Fibroblast of villous mesenchyme (primary cell): ENCODE measurements at places on chromosomes 16 and 17. TPM values are rescaled to one million over a fixed set of nuclear protein-coding genes. Genes with fewer than 3 reads are reported as not detected.

The DRC3 gene
- total RNA-seq: under 0.01 and 0.97 TPM in 2 replicates

The PDK2 gene
- 20.3 and 20.6 TPM in 2 replicates for total RNA-seq

The PMP22 gene
- 23.2 and 38.0 TPM in 2 replicates for total RNA-seq

The LPO gene
- not detected in 2 replicates for total RNA-seq

The STH gene
- not detected in 2 replicates for total RNA-seq

The FAM117A gene
- 1.7 and 1.9 TPM in 2 replicates for total RNA-seq

The KCTD2 gene
- total RNA-seq: 16.4 and 22.5 TPM in 2 replicates

The TMEM94 gene
- 28.5 and 31.2 TPM in 2 replicates for total RNA-seq

The FDXR gene
- 19.6 and 20.7 TPM in 2 replicates for total RNA-seq

The VTN gene
- 5.2 and 10.0 TPM in 2 replicates for total RNA-seq

GRCh38 chr16:47374629-47375028, 86.2 kb downstream of the ITFG1 start:
- no peak for DNase-seq

GRCh38 chr17:21289175-21289901, 4.8 kb downstream of the MAP2K3 start:
- DNase-seq: no peak

DNA sequence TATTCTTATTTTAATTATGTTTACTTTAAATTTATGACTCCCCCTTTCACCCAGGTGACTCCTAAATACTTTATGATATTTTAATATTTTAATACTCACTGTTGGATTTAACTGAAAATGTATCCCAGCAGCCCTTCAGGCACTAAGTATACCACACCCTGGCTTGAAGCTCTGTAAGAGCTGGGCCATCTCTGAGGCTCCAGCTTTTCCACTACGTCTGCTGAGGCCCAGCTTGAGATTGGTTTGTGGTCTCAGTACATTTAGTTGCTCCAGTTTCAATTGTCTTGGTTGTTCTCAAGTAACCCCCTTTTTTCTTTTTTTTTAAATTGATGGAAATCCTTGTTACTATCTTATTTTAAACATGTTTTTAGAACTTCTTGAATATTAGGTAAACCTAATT, 27.0 kb upstream of the CAPNS2 start:
- DNase-seq: no peak

GRCh38 chr16:2692948-2693651, 10.8 kb downstream of the KCTD5 start:
- peak; percentile 64 for DNase-seq

- no peak for DNase-seq
Measured at GRCh38 chr17:28702026-28702751, 9.5 kb downstream of the PROCA1 start.

GRCh38 chr17:8611619-8612298, 18.8 kb downstream of the MYH10 start:
- DNase-seq: peak; percentile 70

- DNase-seq: peak; percentile 71
Measured at GRCh38 chr16:69924777-69925191, 26.4 kb upstream of the CLEC18A start.

DNA sequence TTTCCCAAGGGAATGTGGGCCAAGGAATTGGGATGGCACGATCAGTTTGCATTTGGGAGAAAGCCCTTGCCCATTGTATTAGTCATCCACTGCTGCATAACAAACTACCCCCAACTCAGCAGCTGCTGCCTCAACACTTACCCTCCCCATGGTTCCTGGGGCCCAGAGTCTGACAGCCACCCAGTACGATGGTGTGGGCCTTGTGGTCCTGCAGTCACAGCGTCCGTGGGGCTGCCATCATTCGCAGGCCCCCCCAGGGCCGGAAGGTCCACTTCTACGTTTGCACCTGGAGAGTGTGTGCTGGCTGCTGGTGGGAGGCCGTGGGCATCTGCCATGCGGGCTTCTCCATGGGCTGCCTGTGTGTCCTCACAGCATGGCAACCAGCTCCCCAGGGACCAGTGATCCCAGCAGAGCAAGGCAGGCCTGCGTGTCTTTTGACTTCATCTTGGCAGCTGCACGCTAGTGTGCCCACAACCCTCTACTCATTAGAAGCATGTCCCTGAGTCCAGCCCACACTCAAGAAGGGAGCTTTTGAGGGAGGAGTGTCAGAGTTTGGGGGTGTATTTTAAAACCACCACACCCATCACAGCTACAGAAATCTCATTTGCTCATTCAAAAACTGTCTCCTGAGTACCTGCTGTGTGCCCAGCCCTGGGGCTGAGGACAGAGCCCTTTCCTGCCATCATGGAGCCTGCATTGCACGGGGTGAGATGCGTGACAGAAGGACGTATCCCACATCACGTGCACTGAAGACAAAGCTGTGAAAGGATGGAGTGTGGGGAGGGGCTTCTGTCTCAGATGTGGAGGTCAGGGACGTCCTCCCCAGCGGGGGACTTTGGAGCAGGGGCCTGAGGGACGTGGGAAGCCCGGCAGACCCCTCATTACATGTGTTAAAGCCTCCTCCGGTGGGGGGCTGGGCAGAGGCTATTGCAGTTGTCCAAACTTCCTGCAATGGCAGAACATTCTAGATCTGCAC, 185.0 kb upstream of the ZNF469 start:
- DNase-seq: no peak

GRCh38 chr17:74852237-74853047, 7.2 kb downstream of the GRIN2C start:
- no peak for DNase-seq

DNA sequence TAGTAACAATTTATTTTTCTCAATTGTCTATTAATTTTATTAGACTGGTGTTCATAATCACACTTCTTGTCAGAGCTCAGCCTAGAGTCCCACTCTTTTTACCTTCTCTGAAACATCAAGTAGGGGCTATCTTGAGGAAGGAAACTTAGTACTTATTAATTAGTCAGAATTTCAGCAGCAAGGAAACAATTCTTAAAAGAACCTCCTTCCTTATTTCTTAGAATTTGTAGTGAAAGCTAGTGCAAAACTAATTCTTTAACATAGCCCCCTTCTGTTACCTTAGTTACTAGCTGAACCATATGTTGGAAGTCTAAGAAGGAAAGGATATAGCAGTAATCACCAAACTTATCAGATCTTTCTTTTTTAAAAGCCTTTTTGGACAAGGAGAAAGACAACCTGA, 35.2 kb downstream of the MAP2K4 start:
- no peak for DNase-seq

GRCh38 chr16:68233085-68233834, 2.7 kb downstream of the ESRP2 start:
- DNase-seq: no peak

- DNase-seq: no peak
Measured at GRCh38 chr17:323181-323580, 29.4 kb downstream of the RPH3AL start.

DNA sequence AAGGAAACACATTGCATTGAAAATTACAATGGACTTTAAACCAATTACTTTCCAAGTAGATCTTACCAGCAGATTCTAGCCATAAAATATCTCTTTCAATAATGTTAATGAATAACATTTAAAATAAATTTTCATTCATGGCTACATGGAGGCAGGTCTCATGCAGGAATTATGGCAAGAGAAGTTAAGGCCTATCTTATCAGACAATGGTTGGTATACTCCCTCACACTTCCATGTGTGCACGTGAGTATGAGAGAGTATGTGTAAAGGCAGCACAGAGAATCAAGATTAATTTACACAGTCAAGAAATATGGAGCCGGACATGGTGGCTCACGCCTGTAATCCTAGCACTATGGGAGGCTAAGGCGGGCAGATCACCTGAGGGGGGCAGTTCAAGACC, 76.5 kb downstream of the HELZ start:
- no peak for DNase-seq

DNA sequence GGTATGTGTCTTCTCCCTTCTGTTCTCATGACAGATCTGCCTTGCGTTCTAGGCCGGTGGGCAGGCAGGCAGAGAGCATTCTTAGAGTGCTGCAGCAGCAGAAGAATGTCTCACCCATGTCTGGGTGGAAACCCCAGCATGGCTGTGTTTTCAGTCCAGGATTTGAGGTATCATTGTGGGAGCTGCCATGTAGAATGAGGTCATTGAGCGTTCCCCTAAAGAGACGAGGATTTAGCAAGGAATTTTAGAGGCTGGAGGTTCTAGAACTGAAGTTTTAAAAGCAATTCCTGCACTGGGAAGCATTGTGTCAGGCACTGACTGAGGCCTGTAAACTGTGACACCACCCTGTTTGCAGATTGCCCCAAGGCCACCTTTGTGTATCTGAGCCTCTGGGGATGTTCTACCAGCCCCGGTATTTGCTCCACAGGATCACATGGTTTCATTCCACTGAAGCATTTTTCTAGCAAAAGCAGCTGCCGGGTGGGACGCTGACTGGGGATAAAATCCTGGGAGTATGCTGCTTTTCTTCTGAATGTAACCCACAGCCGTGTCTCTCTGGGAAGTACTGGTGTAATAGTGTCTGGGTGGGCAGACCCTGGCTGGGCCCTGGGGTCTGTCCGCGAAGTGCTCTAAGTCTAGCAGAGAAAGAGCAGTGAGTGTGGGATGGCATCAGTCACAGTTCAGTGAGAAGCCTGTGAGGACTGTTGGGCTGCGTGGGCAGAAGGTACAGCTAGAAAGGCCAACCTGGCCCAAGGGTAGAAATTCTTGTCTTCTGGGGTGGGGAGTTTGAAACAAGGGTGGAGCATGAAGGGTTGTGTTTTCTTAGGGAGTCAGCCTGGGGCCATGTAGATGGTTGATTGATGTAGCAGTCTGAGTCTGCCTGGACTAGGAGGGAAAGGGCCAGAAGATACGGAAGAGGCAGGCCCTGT, 30.2 kb downstream of the PLCD3 start:
- peak; percentile 50 for DNase-seq

- no peak for DNase-seq
Measured at GRCh38 chr16:83550183-83550569, 257.6 kb upstream of the HSBP1 start.

- DNase-seq: peak; percentile 64
Measured at GRCh38 chr17:64354824-64355535, 35.7 kb downstream of the PECAM1 start.

GRCh38 chr17:70622368-70623260, 453.3 kb downstream of the KCNJ2 start:
- peak; percentile 12 for DNase-seq

DNA sequence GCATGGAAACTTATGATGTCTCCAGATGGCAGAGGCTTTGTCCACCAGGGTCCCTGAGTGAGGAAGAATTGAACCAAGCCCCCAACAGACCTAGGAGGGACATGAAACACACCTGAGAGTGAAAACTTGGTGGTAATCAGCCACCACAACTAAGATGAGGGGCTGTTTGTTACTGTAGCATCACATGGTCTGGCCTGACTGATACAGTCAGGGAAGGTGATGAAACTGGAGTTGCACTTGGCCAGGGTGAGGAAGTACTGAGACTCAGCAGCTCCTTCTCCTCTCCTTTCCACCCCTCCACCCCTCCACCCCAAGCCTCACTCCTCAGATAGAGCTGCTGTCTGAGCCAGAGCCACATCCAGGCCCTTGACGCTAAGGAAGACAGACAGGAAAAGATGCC, 37.2 kb downstream of the C16orf82 start:
- DNase-seq: no peak

DNA sequence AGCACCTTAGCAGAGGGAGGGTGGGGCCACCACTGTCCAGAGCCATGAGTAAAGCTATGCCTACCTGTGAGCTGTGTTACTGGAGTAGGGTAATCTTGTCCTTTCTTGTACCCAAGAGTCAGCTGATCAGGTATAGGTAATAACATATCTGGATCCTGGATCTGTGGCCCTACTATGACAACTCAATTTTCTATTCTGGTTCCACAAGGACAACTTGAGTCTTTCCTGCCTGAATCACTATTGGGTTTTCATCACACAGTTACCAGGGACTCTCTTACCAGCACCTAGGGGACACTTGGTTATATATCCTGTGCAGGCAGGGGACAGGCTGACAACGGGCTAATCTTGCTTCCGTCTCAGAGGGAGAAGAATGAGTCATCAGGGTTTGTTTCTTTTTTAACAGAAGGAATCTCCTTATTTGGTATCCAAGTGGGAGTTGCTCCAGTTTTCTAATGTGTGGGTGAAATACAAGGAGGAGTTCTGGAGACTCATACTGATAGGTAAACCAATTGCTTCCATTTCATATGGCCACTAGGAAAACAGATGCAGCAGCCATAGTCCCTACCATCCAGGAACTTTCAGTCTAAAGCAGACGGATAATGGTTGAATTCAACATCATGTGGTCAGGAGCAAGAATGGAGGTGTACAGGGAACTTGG, 6.8 kb downstream of the ZNF267 start:
- peak; percentile 82 for DNase-seq

DNA sequence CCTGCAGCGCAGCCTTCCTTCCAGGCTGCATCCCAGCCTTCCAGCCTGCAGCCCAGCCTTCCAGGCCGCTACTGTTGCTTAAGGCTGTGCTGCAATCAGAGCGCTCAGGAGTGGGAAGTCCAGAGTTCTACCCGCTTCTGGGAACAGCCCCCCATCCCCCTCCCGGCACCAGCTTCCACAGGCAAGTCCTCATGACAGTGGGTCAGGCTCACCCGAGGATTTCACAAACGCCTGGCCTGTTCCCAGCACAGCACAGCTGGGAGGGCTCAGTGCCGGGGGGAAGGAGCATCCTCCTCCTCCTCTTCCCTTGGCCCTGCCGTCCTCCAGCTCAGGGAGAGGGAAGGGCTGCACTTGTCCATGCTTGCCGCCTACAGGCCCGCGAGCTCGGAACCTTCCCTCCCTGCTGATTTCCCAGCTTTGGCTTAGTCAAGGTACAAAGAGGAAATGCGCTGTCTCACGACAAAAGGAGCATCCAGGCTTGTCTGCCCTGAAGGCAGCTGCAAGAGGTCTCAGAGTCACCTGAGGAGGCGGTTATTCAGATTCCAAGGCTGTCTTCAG, 8.3 kb downstream of the SOCS3 start:
- DNase-seq: peak; percentile 100

- DNase-seq: no peak
Measured at GRCh38 chr17:77746896-77747554, 211.5 kb upstream of the TNRC6C start.

GRCh38 chr17:26782153-26782552, 511.8 kb upstream of the WSB1 start:
- DNase-seq: no peak

- DNase-seq: no peak
Measured at GRCh38 chr17:46049656-46050055, 50.6 kb downstream of the STH start.

DNA sequence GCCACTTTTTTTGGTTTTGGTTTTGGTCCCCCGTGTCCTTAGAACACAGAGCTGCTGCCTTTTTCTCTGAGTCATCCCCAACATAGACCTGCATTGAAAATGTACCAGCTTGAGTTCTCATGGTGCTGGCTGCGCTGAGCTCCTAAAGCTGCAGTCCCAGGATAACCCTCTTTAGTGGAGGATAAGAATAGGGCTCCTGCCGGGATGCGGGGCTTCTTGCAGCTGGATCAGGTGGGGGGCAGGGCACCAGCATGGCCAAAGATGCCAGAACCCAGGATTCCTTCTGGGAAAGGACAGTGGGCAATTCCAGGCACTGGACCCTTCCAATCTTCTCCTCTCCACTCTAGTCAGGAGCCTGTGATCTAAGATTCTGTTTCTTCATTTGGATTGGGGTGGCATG, 8.3 kb upstream of the CLUH start:
- no peak for DNase-seq

- DNase-seq: peak; percentile 96
Measured at GRCh38 chr16:84754353-84754856, 54.6 kb downstream of the USP10 start.
